ENCODE measurements at places on chromosomes 5 and 9. TPM values are rescaled to one million over a fixed set of nuclear protein-coding genes. Genes with fewer than 3 reads are reported as not detected.
A peak's percentile ranks its signal among the peaks of the same experiment; 100 is the strongest.

DNA sequence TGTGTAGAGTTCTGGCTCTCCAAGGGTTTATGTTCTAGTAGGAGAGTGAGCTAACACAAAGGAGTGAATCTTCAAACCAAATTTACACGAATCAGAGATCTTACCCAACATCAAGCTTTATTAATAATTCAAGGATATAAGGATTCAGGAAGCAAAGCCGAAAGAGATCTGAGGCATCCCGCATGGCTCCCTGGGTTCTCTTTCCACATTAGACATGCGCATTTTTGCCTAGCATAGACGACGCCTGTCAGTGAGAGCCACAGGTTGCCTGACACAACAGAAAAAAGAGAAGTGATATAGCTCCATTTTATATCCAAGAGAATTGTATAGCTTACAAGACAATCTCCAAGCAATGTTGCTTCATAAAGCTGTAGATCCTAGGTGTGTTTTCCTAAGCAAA lies 52.6 kb downstream of the ESM1 start:
- no peak overlapping the region for H3K4me3 ChIP-seq
- H3K27me3 ChIP-seq = peaks cover 12% of the 10 kb centered on the region
- no peaks in the 10 kb centered on the region for H3K36me3 ChIP-seq
- no peaks in the 10 kb centered on the region for H3K4me1 ChIP-seq

- H3K36me3 ChIP-seq = no peaks in the 10 kb centered on the region
- H3K27me3 ChIP-seq = no peaks in the 10 kb centered on the region
- H3K4me3 ChIP-seq = no peak overlapping the region
- peaks cover 6% of the 10 kb centered on the region for H3K4me1 ChIP-seq
- H3K27ac ChIP-seq = peak overlapping the region; percentile 69
Measured at GRCh38 chr9:2611961-2612360, 9.6 kb upstream of the VLDLR start.

TAF11L5 gene
- not detected for total RNA-seq

SEMA4D gene
- 16.2 TPM for total RNA-seq

MUSK gene
- total RNA-seq = 2.0 TPM

DNA sequence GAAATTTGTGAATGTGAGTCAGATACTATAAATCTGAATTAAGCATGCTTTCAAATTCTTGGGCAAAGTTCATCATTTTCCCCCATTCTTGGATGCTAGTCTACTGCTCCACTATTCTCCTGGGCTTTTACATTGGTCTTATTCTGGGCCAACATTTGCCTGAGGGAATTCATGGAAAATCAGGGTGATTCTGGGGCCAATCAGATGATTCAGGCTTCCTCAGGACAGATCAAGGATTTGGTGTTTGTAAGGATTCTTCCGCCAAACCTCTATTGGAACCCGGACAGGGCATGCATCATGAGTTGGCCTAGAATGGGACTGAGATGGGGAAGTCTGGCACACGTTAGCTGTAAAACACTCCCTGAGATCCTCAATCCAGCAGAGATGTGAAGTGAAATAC lies 113.8 kb downstream of the MEF2C start:
- H3K4me1 ChIP-seq = peaks cover 33% of the 10 kb centered on the region
- no peak overlapping the region for H3K4me3 ChIP-seq
- DNase-seq = no peak
- H3K27me3 ChIP-seq = no peaks in the 10 kb centered on the region

PRDM9 gene
- total RNA-seq = not detected

IFNB1 gene
- not detected for total RNA-seq

DNA sequence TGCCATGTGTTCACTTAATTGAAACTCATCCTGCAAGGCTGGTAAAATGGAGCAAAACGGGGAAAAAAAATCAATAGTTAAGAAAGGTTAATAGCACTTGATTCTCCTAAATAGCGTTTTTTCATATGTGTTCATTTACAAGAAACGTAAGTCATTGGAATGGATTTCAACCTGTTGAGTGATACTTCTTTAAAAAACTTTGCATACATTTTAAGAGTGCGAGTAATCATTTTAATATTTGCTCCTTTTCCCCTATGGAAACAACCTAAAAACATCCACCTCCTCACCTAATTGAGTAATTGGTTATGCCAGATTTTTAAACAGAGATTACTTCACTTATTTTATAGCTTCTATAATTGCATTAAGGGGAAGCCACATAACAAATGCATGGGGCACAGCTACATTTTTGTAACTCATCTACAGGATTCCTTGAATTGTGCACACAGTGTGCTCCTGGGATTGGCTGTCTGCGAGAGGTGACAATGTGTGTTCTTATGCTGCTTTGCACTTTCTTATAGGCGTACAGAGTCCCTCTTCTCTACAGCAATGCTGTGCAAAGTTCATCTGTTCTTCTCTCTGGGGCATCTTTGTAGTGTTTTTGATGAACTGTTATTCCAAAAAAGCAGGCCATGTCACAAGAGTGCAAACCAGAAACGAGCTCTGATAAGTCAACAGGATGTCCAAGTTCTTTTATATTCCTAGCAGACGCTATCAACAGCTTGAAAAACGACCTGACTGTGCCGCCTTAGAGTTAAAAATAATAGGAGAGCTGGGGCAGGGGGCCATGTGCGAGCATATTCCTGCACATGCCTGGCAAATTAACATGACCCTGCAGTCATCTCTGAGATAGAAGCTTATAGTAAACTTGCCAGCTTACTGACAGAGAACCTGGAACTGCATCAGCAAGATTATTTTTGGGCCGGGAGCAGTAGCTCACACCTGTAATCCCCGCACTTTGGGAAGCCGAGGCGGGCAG lies 117.9 kb downstream of the GOLPH3 start:
- H3K36me3 ChIP-seq = peaks cover 80% of the 10 kb centered on the region
- H3K27me3 ChIP-seq = no peaks in the 10 kb centered on the region
- DNase-seq = no peak
- peaks cover 27% of the 10 kb centered on the region for H3K4me1 ChIP-seq

DBH gene
- total RNA-seq = not detected

DNA sequence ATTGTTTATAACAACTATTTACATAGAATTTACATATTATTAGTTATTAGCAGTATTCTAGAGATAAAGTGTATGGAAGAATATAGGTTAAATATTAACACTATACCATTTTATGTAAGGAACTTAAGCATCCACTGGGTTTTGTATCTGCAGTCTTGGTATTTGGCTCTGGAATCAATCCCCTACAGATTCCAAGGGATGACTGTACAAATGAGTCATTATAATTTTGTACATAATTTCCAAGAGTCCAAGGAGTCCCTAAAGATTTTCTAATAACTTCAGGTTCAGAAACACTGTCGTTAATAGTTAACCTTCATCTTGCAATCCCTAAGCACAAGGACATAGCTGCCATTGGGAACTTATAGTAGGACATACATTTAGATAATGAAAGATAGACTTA lies 254.8 kb upstream of the PDE4D start:
- DNase-seq = no peak
- no peaks in the 10 kb centered on the region for H3K27me3 ChIP-seq
- H3K4me1 ChIP-seq = no peaks in the 10 kb centered on the region
- no peaks in the 10 kb centered on the region for H3K36me3 ChIP-seq

DNA sequence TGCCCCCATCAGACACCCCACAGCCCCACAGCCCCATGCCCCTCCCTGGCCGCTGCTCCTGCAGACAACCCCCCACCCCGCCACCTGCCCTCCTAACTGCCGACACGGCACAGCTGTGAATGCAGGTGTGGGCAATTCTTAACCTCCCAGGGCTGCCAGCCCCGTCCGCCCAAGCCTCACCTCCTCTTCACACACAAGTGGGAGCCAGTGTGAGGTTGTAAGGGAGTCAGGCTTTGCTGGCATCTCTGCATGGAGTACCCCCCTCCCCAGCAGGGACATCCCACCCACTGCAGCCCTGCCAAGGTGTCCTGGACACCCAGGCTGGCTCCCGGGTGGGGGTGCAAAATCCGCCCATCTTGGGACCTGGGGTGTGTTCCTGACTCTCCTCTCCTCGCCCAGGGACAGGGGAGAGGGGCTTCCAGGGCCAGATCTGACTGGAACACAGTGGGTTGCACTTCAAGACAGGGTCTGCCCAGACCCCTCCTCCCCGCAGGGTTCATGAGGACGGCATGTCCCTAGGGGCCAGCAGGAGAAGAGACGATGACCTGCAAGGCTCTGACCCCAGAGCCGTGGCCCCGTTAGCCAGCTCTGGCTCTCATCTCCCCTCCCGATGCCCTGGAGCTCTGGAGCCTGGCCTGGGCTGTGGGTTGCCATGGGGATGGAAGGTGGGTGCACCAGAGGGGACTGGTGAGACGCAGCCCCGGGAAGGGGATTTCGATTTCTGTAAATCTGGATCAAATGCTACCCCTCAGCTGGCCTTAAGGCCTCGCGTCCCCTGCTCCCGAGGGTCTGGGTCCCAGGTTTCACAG lies 34.4 kb downstream of the SARDH start:
- DNase-seq = no peak
- no peak overlapping the region for H3K27ac ChIP-seq
- no peak overlapping the region for H3K4me3 ChIP-seq
- H3K27me3 ChIP-seq = peaks cover 24% of the 10 kb centered on the region

- H3K4me3 ChIP-seq = no peak overlapping the region
- H3K36me3 ChIP-seq = no peaks in the 10 kb centered on the region
- H3K27ac ChIP-seq = no peak overlapping the region
- no peak for DNase-seq
Measured at GRCh38 chr9:76962732-76963131, 56.7 kb upstream of the FOXB2 start.

DNA sequence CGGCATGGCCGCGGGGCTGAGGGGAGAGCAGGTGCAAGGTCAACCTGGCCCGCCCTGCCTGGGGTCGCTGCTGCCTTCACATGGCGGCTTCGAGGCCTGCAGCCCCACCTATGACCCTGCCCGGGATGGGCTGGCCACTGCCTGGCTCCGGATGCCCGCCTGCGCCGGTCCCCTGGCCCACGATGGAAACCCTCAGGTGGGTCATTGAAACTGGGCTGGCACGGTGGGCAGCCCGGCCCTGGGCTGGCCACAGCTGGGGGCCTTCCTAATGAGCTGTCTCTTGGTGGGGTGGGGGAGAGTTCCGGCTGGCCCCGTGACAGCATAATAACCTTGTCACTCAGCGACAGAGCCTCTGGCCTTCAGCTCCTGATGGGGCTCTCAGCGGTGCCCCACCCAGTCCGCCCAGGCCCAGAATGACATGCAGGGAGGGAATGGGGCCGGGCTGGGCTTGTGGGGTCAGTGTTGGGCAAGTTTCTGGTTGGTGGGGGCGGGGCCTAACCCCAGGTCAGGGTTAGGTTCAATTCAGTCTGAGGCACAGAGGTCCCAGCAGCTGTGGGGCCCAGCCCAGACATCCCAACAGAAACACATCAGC lies at the start of gene CCDC187:
CCDC187 (minus strand) TSS at position 270 of the 592 bp plus-strand sequence; CDS start at position 6, 264 bp downstream.
- no peak within 1 kb of the TSS for H3K27ac ChIP-seq
- no peaks in the 10 kb centered on the region for H3K36me3 ChIP-seq
- H3K4me3 ChIP-seq = no peak within 1 kb of the TSS
- H3K4me1 ChIP-seq = no peaks in the 10 kb centered on the region

DNA sequence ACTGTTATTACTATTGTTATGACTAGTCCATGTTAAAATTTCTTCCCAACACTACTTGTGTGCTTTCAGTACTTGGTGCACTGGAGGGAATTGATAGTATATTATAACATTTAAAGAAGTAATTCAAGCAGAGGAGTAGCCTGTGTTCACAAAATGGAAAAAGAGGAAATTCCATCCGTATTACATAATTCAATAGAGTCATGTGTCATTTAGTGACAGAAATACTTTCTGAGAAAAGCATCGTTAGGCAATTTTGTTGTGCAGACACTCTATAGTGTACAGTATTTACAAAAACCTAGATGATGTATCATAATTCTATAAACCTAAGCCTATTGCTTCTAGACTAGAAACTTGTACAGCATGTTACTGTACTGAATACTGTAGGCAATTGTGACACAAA lies 78.3 kb upstream of the PCSK5 start:
- no peak overlapping the region for H3K27ac ChIP-seq
- no peak overlapping the region for H3K4me3 ChIP-seq
- no peaks in the 10 kb centered on the region for H3K27me3 ChIP-seq
- H3K4me1 ChIP-seq = no peaks in the 10 kb centered on the region
- H3K36me3 ChIP-seq = no peaks in the 10 kb centered on the region

MARCOL gene
- total RNA-seq = not detected

DNA sequence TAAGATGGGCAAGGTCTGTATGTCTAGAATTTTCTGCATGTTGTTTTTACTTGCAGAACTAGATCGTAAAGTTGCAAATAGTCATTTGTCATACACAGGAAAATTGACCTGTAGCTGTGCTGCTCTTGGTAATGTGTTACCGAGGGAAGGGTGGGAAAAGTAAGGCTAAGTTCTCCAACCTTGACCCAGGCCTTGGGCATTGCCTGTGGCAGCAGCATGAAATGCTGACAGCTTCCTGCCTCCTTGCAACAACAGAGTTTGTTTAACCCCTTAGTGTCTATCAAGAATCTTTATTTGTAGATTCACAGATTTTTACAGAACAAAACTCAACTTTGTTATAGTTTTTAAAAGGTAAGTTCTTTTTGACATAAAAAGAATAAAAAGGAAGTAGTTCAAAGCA lies 48.3 kb downstream of the ERCC6L2 start:
- H3K4me3 ChIP-seq = no peak overlapping the region
- H3K4me1 ChIP-seq = no peaks in the 10 kb centered on the region
- no peak overlapping the region for H3K27ac ChIP-seq
- no peaks in the 10 kb centered on the region for H3K27me3 ChIP-seq
- peaks cover 95% of the 10 kb centered on the region for H3K36me3 ChIP-seq

DNA sequence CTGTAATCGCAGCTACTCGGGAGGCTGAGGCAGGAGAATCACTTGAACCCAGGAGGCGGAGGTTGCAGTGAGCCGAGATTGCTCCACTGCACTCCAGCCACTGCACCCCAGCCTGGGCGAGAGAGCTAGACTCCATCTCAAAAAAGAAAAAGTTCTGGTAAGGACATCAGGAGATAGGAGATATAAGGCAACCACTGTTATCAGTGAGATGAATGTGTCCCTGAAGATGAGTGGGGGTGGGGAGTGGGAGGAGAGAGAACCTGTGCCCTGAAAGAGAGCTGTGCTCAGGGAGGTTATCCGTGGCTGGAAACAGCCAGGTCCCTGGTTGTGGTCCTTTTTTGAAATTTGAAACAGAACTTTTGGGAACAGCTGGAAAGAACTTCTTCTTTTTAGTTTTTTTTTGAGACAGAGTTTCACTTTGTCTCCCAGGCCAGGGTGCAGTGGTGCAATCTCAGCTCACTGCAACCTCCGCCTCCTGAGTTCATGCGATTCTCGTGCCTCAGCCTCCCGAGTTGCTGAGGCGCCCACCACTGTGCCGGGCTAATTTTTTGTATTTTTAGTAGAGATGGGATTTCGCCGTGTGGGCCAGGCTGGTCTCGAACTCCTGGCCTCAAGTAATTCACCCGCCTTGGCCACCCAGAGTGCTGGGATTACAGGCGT lies 2.6 kb downstream of the PTPA start:
- H3K36me3 ChIP-seq = no peaks in the 10 kb centered on the region
- H3K4me3 ChIP-seq = no peak overlapping the region
- DNase-seq = no peak
- H3K4me1 ChIP-seq = peaks cover 27% of the 10 kb centered on the region

GRCh38 chr5:158465086-158465972 lies 606.4 kb upstream of the CLINT1 start:
- DNase-seq = no peak
- H3K36me3 ChIP-seq = no peaks in the 10 kb centered on the region
- H3K27me3 ChIP-seq = no peaks in the 10 kb centered on the region
- H3K4me1 ChIP-seq = no peaks in the 10 kb centered on the region
- no peak overlapping the region for H3K4me3 ChIP-seq

GRCh38 chr5:93584596-93585040 lies 1.6 kb downstream of the NR2F1 start:
- H3K27ac ChIP-seq = no peak overlapping the region
- H3K4me3 ChIP-seq = peak overlapping the region; percentile 50
- DNase-seq = no peak
- no peaks in the 10 kb centered on the region for H3K36me3 ChIP-seq
- peaks cover 14% of the 10 kb centered on the region for H3K27me3 ChIP-seq

DMRT2 gene
- total RNA-seq = 0.30 TPM

PCDHA7 gene
- not detected for total RNA-seq

TAF1L gene
- not detected for total RNA-seq

JAKMIP2 gene
- total RNA-seq = 0.28 TPM
